ENCODE measurements at places on chromosomes 2 and 18.

DNA sequence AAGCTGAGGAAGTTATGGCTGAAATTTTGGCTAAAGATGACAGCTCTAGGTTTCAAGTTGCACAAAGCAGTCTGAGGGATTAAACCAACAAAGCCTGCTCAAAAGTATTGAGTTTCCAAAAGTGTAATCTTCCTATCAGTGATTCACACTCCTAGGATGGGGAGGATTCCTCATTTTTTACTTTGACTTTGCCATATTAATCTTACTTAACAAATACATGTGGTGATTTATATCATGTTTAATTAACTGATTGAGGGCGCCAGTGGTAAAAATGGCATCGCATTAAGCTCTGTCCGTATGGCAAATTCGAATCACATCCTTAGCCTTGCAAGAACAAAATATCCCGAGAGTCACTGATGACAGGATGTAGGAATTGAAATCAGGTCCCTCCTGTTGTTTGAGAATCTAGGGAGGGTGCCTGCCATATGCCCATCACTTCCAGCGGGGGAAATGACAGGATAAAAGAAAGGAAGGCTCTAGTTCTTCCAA is 78.1 kb upstream of the ETAA1 start:
- no peak for DNase-seq

DNA sequence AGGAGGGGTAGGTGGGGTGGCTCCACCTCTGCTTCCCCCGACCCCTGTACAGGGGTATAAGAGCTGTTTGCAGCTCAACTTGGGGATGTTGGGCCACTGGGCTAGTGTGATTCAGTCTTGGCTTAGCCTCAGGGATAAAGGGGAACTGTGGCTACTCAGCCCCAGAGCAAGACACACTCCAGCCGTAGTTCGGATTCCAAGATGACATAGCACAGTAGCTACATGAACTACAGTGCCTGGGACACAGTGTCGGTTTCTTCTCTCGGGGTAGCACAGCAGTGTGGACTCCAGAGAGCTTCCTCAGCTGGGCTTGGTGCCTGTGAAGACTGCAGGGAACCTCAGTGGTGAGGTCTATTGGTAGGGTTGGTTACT is 21.1 kb downstream of the CARF start:
- DNase-seq = no peak

DNA sequence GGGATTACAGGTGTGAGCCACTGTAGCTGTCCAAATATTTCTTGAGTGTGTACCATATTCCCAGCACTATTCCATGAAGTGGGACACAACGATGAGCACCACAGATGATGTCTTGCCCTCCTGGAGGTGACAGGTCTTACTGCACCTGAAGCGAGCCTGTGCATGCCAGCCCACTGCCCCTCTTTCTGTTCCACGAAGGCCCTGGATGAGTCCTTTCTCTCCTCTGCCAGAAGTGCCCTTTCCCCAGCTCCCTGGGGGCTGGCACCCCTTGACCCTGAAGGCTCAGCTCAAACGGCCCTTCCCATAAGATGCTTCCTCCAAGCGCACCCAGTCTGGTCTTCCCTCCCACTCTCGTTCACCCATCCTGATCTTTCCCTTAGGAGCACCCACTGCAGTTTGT is 5.5 kb downstream of the ATP6V1B1 start:
- DNase-seq = no peak

- no peak for DNase-seq
Measured at GRCh38 chr2:75100011-75100800, 99.1 kb downstream of the TACR1 start.

- no peak for DNase-seq
Measured at GRCh38 chr2:175126661-175127060, 41.3 kb downstream of the ATF2 start.

DNA sequence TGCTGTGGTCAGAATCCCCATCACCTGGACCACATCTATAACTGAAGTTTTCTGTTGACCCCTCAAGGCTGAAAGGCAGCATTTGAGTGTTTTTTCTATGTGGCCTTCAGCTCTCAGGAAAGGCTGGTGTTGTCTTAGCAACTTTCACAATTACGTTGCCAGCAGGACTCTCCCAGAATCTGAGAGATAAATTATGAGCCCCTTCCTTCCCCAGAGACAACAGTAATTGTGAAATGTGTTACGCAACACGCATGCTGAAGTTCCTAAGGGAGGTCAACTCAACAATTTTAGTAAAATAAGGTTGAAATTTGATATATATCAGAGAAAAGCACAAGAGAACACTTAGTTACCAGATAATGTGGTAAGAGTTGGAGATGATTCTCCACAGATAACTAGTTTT is 216.5 kb upstream of the SLC8A1 start:
- DNase-seq = no peak

- DNase-seq = no peak
Measured at GRCh38 chr2:218626369-218626768, 18.7 kb downstream of the PLCD4 start.

DNA sequence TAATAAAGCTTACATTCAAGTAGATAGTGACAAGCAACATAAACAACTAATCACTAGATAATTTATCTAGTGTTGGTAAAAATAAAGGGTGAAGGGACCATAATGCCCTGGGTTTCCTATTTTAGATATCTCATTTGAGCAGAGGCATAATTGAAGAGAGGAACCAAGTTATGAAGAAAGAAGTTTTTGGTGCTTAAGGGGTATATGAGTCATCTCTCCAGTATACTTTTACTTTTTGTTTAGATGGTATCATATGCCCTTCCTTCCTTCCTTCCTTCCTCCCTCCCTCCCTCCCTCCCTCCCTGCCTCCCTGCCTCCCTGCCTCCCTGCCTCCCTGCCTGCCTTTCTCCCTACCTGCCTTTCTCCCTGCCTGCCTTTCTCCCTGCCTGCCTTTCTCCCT is 1053.5 kb upstream of the CELF4 start:
- no peak for DNase-seq

GRCh38 chr18:493986-494983 is 6.2 kb downstream of the COLEC12 start:
- no peak for DNase-seq

DNA sequence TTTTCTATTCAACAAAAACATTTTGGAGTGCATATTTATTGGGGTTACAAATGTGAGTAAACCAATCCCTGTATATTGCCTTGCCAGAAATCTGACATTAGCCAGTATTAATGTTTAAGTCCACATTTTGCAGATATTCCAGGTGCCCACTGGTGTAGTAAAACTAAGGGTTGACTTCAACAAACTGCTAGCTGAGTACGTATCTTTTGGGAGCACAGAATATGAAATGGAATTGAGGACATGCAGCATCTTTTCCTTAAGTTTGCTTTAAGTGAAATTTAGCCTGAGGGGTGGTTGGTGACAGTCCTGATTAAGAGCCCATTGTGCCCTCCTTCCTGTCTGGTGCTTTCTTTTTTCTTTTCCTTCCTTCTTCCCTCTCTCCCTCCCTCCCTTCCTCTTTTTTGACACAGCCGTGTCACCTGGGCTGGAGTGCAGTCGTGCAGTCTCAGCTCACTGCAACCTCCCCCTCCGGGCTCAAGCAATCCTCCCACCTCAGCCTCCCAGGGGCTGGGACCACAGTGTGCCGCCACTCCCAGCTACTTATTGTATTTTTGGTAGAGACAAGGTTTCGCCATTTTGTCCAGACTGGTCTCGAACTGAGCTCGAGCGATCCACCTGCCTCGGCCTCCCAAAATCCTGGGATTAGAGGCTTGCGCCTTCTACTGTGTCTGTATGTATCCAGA is 1.6 kb downstream of the NUP35 start:
- no peak for DNase-seq

DNA sequence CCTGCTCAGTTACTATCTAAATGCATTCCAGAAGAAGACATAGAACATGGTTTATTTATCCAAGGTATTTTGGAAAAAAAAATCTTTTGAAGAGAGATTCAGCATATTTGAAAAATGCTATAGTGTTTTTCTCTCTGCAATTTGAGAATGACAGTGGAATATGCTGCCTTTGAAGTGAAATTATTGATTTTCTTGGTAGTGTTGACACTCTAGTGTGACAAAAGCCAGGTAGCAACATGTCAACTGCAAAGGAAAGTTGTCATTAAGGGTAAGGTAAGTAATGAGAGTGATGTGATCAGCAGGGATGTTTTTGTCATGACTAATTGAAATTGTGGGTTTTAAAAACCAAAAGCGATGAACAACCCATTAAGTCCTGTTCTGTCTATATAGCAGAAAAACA is 1387.1 kb upstream of the TMEFF2 start:
- no peak for DNase-seq

DNA sequence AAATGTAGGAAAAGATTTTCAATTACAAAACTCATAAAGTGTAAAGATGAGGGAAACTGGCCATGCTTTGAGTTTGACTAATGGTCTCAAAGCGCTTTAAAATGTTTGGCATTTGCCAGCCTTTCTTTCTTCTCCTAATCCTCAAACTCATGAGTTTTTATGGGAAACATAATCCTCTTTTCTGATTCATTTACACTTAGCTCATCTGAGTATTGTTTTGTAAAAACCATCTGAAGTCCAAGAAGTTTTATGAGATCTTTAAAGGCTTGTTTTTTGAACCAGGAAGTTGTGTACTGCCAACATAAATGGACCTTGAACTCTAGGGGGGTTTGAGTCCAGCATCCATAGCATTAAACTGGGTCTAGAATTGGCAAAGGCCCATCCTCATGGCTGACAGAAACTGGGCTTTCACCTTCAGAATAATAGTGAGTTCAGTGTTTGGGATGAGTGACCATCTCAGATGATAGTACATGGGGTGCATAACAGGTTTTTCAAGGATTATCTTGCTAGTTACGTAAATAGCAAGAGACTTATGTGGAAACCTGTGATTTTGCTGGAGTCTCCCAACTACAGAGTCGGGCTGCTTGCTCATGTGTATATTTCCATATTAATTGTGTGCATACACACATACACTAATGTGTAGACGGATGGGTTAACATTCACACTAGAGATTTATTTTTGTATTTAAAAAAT is 3.8 kb upstream of the LTBP1 start:
- no peak for DNase-seq

DNA sequence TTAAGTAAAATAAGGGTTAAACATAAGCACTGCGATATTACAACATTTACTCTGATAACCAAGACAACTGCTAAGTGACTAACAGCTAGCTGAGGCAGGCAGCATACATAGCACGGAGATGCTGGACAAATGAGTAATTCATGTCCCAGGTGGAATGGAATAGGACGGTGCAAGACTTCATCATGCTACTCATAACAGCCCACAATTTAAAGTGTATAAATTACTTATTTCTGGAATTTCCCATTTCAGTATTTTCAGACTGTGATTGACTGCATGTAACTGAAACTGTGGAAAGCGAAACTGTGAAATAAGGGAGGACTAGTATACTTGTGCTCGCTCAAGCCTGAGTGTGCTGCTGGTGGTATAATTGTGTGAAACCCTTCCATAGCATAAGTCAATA is 12.9 kb downstream of the IER3IP1 start:
- peak; percentile 29 for DNase-seq

DNA sequence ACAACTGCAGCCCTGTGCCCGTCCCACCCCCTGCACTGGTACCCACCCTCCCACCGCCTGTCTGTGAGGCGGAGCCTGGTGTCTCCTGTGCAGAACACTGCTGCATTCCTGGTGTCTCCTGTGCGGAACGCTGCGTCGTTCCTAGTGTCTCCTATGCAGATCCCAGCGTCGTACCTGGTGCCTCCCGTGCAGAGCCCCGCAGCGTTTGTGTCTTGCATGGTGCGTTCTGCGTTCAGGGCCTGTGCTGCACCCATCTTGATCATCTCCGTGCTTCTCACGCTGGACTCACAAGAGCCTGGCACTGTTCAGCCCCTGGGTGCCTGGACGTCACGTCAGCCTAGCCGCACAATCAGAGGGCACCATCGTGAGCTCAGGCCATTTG is 248.6 kb upstream of the SALL3 start:
- DNase-seq = no peak

- no peak for DNase-seq
Measured at GRCh38 chr2:15547115-15547876, 13.8 kb downstream of the NBAS start.

- no peak for DNase-seq
Measured at GRCh38 chr2:24435391-24436316, 55.4 kb upstream of the NCOA1 start.

- no peak for DNase-seq
Measured at GRCh38 chr2:205739620-205740019, 57.3 kb downstream of the NRP2 start.

DNA sequence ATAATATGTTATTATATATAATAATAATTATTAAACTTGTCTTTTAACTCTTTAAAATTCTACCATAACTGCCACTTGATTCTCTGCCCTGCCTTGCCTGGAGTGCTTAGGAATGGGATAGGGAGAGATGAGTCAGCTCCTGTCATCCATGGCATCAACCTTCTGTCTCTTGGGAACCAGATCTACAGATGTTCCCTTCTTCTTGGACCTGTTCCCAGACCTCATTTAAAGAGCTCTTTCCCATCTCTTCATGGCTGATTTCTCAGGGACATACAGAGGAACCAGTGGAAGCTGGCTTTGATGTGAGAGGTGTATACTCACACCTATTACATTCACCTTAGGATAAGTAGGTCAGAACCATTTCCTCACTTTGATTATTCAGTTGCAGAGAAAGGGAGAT is 155.3 kb upstream of the MYO3B start:
- DNase-seq = no peak

- no peak for DNase-seq
Measured at GRCh38 chr2:19246496-19246895, 111.9 kb downstream of the OSR1 start.

DNA sequence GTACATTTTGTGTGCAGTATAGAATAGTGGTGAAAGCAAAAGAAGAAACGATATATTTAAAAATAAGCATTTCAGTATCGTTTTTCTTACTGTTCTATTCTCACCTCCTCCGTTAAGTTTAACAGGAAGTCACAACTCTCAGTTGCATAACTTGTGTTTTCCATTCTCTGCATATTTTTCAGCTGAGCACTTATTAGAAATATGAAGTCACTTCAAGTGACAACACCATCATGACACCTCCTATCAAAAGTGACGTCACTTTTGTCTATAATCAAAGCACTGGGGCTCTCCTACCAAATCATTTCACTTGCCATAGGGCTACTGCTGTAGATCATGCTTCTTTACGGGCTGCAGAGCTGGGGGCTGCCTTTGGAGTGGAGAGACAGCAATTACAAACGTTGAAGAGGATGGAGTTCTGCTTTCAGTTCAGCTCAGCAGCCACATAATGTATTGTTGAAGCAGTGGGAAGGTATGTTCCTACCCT is 36.3 kb downstream of the STAT4 start:
- peak; percentile 48 for DNase-seq

DNA sequence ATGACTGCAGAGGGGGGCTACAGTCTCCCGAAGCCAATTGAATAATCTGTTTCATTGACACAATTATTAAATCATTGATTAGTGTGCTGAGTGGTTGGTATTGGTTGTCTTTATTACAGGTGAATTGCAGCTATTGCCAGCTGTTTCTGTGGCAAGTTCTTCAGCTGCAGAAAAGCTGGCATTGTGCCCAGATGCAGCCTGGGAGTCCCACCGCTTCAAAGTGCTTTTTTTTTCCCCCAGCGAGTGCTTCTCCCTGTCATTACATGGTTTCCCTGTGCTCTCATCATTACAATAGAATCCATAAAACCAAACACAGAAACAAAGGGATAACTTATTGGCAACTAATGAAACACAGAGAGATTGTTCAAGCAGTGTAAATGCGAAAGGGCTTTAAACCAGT is 164.7 kb downstream of the GRB14 start:
- no peak for DNase-seq

- DNase-seq = no peak
Measured at GRCh38 chr2:134621939-134622705, 96.7 kb downstream of the TMEM163 start.

- no peak for DNase-seq
Measured at GRCh38 chr2:240231838-240232244, 91.4 kb upstream of the OTOS start.
